GM12864 (cell line): ENCODE measurements at places on chromosomes 11 and 22.
A peak's percentile ranks its signal among the peaks of the same experiment; 100 is the strongest.

DNA sequence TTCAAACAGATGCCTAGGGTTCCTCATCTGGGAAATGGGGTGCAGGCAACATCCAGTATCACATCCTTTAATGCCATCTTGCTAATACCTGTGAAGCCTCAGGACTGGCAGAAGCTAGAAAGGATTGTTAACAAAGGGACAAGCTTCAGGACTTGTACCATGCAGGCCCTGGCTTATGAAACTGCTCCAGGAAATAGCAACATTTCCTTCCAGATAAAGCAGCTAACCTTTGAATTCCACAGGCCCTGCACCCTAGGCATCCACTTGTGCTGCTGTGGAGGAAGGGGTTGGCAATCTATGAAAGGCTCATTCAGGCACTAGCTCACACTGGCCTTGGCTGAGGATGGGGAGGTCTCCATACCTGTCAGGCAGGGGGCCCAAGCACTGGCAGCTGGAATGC is 87.2 kb downstream of the BTBD10 start:
- DNase-seq = no peak

DNA sequence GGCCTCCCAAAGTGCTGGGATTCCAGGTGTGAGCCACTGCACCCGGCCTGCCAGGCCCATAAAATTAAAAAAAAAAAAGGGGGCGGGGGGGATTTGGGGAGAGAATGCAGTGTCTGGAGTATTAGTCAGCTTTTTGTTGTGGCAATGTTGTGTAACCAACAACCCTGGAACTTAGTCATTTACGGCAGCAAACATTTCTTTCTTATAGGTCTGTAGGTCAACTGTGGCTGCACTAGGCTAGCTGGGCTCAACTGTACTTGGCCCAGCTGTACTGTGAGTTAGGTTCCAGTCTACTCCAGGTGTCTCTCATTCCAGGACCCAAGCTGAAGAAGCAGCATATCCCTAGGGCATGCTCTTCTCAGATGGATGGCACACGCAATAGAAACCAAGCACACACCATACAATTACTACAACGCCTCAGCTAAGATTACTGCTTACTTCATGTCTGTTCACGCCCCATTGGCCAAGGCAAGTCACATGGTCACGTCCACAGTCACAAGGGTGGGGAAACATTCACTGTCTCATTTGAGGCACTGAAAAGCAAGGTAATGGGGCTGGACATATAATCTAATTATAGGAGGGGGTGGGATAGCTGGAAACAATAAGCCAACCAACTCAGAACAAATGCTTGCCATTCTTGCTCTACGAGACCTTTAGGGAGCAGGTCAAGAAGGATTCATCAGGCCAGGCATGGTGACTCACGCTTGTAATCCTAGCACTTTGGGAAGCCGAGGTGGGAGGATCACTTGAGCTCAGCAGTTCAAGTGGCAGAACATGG is 10.4 kb upstream of the SPINDOC start:
- no peak for DNase-seq

DNA sequence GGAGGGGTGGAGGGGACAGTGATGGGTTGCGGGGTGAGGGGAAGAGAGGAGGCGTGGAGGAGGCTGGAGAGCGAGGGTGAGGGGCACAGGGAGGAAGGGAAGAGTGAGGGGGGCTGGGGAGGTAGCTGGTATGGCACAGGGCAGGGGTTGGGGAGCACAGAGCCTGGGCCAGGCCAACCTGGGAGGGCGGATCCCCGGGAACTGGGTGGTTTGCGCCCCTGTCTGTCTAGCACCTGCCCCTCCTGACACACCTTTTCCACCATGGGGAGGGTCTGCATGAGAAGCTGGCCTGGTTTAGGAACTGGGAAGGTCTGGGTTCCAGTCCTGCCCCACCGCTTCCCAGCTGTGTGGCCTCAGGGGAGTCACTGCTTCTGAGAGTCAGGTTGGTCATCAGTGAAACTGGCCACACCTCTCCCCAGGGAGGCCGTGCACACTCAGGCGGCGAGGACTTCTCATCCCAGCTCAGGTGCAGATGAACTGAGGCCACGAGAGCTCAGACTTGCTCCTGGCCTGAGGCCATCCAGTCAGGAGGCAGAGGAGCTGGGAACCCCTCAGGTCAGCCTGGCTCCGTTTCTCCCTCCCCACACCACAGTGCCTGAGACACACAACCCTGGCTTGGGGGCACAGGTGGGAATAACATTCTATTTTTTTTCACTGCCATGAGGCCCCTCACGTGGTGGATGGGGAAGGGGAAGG is 95.6 kb downstream of the PHF21B start:
- no peak for DNase-seq

DNA sequence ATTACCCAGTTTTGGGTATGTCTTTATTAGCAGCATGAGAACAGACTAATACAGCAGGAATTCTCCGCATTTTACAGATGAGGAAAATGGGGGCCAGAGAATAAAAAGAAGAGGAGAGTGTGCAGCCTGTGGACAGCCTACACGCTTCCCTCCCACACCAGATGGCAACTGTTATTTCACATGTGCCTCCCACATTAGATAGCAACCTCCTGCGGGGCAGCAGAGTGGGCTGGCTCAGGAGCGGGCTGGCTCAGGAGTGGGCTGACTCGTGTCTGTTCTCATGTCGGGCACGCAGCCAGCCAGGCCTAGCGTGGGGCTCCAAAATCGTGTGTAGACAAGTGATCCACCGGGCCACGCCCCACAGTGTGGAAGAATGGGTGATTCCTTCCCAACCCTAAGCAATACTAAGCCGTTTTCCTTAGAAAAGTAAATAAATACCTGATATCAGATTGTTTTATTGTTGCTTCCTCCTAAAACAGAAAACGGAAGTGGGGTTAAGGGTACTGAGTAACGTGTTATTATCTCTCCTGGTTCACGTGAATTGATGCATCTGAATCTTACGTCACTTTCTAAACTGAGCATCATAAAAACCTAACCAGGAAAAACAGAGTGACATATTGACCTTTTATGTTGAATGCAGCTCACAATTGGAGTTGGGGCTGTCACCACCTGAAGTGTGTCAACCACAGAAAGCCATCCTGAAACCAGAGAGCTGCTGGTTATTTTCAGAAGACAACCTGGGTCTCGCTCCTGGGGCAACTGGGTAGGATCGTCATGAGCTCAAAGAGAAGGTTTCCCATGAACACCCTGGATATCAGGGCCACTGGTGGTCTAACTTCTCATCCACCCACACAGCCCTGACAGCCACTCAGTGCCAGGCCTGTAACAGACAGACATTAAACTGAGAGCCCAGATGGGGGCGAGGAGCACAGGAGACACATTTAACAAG is 3.3 kb downstream of the TTLL1 start:
- peak; percentile 37 for DNase-seq

- DNase-seq = no peak
Measured at GRCh38 chr11:65426839-65427690, 4.5 kb downstream of the NEAT1 start.

GRCh38 chr22:39932918-39933649 is 27.1 kb upstream of the TMA7B start:
- DNase-seq = no peak

- DNase-seq = no peak
Measured at GRCh38 chr22:43404673-43405385, 7.0 kb upstream of the MPPED1 start.

DNA sequence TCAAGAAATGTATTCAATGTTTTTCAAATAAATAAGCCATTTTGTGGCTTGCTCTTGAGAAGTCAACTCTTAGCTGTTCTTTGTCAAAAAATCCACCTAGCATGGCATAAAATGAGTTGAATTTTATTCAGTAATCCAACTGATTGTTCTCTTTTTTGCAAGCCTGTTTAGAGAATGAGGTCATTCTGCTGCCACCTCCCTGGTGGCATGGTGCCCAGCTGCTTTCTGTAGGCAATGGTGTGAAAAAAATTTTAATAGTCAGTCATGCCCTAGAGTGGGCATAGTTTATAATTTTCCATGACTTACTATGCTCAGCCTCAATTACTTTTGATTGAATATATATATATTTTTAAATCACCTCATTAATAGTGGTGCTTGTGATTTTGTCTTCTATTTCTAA is 177.2 kb downstream of the INSC start:
- DNase-seq = no peak

- DNase-seq = no peak
Measured at GRCh38 chr22:37260901-37261336, 16.9 kb upstream of the RAC2 start.

DNA sequence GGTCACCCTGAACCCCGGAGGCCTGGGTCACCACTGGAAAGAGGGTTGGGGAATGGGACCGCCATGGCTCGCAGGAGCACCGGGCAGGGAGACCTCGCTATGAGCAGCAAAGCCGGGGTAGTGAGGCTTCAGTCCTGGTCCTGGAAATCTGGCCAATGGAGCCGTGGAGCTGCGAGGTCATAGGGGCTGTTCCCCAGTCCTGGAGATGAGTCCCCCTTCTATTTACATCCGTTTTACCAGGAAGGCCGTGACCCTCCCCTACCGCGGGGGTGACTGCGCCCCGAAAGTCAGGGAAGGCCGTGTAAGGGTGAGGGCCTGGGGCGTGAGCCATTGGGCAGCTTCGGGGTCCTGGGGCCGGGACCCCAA is 449 bp downstream of the PIDD1 start:
- DNase-seq = no peak

DNA sequence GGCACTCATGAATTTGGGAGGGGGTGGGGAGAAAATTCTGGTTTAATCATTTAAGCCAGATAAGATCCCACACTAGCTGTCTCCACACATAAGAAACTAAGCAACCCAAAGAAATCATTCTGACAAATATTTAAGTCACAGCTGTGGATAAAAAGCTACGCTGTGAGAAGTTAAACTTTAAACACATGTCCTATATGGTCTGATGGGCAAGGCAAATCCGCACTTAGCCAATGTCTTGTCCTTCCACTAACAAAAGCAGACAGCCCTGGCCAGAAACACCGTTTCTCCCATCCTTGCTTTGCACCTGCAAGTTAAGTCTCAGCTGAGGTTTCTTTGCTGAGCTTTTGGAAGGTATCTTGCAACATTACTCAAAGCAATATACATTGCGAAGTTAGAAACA is 68.0 kb downstream of the ETS1 start:
- DNase-seq = no peak

DNA sequence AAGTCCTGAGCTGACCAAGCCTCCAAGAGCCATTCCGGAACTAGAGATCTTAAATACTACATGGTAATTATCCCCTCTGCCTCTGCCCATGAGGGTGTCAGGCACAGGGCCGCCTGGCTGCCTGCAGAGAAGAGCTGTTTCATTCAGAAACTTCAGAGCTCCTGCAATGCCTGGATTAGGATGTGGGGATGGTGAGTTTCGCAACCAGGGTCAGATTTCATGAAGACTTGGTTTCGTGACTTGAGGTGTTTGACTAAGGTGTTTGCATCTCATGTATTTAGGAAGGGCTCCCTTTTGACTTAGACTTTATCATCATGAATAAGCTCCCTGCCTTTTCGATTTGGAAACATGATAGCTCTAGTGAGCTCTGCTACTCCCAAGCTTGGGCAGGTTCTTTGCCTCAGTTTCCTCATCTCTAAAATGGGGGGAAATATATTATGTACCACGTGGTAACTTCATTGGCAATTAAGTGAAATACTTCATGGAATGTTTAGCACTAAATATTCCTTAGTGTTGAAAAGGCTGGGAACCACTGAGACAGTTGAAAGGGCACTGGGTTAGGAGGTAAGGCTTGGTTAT is 9.1 kb downstream of the TIMP3 start:
- no peak for DNase-seq

DNA sequence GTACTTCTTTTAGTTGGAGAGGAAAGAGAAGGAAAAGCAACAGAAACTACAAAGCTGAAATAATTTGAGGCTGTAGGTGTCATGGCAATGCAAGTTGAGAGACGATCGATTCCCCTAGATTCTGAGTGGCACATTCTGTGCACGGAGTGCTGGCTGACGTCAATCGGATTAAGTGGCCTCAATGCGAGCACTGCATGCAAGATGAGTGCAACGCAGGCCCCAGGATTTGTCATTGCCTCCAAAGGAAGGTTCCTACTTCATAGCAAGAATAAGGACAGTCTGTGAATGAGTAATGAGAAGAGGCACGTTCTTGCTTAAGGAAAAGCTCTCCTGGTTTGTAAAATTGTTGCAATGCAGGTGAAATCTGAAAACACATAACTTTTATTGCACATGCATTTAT is 892.4 kb downstream of the KCNA4 start:
- no peak for DNase-seq

DNA sequence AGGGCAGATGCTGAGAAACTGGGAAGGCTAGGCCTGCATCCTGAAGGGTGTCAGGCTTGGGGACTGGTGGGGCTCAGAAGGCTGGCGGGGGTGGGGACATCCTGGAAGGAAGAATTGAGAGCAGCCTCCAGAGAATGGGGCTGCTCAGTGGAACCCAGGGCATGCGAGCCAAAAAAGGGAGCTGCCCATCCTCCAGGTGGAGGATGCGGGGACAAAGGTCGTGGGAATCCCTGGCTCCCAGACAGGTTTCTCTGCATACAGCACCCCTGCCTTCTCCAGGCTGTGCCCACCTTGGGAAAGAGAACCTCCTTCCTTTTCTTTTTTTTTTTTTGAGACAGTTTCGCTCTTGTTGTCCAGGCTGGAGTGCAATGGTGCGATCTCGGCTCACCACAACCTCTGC is 40.9 kb upstream of the ARFGAP3 start:
- no peak for DNase-seq

- no peak for DNase-seq
Measured at GRCh38 chr11:28526406-28526751, 418.2 kb downstream of the METTL15 start.
